H7 (cell line): ENCODE measurements at places on chromosomes 16 and 17. TPM values are rescaled to one million over a fixed set of nuclear protein-coding genes. Genes with fewer than 3 reads are reported as not detected.

GRCh38 chr16:58503166-58503862 lies 3.4 kb downstream of the NDRG4 start:
- peak; percentile 35 for DNase-seq

DNA sequence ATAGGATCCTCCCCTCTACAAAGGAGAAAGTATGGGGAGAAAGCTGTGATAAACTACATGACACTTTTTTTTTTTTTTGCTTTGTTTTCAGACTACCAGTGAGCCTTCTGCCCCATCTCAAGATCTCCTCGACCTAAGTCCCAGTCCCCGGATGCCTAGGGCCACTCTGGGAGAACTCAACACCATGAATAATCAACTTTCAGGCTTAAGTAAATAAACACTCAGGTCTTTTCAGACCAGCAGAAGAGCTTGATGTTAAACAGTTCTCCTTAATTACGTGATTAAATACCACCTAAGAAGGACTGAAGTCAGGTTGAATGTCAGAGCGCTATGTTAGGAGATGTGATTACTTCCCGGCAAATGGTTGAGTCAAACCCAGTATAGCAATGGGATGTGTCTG lies 31.4 kb downstream of the COX11 start:
- no peak for DNase-seq

DNA sequence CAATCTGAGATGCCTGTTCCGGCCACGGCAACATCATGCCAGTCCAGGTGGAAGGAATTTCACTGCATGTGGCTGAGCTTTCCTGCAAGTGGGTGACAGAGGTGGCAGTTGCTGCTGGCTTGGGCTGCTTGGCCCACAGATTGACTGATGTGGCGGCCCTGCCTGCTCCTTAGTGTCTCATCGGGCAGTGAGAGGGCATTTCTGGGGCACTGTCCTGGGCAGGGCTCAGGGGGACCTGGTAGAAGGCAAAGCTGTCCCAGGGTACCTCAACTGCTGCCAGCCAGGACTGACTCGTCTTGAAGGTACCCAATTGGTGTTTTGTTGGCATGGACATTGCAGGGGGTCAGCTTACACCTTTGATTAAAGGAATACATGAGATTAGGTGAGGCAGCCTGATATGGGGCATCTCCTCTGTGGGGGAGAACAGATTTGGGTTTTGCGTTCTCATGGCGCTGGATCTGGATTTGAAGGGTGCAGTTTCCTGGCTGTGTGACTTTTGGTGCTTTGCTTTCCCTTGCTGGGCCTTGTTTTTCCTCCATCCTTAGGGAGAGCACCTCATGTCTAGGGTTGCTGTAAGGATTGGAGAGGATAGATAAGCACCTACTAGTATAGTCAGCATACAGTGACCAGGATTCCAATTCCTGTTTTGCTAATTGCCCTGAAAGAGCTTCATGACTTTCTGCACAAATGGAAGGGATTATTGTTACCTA lies 5.4 kb downstream of the CMIP start:
- DNase-seq = no peak

DNA sequence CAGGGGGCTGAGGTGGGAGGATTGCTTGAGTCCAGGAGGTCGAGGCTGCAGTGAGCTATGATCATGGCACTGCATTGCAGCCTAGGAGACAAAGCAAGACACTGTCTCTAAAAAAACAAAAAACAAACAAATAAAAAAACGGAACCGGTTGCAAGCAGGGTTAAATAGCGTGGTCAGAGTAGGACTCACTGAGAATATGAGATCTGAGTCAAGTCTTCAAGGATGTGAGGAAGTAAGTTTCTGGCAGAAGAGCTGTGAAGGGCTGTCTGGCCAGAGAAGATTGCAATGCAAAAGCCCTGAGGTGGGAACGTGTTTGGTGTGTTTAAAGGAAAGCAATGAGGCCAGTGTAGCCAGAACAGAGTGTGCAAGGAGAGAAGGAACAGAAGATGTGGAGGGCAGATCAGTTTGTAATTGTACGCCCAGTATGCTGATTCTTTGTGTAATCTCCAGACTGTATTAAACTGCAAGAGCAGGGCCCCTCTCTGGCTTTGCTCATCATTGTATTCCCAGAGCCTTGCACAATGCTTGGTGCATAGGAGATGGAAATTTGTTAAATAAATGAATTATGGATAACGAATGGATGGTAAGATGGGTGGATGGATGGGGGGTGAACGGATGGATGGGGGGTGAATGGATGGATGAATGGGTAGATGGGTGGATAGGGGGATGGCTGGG lies 6.3 kb downstream of the G6PC1 start:
- DNase-seq = no peak

DNA sequence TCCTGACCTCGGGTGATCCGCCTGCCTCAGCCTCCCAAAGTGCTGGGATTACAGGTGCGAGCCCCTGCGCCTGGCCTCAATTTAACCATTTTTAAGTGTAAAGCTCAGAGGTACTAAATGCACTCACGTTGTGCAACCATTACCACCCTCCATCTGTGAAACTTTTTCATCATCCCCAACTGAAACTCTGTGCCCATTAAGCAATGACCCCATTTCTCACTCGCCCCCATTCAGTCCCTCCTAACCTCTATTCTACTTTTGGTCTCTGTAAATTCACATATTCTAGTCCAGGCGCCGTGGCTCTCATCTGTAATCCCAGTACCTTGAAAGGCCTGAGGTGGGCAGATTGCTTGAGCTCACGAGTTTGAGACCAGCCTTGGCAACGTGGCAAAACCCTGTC lies 8.3 kb upstream of the SPNS3 start:
- no peak for DNase-seq

PLLP gene
- total RNA-seq = 1.6 and 3.0 TPM in 2 replicates

NPIPA5 gene
- 2.3 and 2.4 TPM in 2 replicates for total RNA-seq

SPEM1 gene
- total RNA-seq = not detected in 2 replicates

- no peak for DNase-seq
Observed at GRCh38 chr16:77555791-77556190, 121.0 kb upstream of the ADAMTS18 start.

DNA sequence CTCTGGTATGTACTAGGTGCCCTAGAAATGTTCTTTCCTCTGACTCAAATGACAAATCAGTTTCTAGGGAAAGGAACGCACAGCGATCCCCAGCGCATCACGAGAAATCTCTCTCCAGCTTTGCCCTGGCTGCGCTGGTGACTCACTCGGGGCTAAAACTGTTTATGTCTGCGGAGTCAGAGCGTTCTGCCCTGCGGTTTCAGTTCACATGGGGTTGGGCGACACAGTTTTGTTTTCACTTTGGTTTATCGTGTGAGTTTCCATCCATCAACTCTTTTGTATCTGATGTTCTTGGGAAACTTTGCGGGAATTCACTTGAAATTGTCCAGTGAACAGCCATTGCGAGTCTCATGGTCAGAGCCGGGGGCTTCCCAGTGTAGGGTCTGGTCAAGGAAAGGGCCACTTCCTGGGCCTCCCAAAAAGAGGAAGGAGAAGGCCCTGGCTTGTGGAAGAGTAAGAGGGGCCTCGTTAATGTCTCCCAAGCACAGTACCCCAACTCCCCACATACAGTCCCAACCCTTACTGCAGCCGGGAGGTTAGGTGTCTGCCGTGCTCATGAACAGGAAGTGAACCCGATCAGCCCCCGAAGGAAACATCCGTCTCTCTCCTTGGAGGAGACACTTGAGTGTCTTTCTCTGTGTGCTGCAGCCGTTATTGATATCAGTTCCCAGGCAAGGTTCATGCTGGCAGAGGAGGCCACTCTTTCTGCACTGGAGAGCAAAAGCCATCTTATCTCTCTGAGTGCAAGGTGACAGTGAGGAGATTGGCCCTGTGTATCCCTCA lies 643.2 kb downstream of the WWOX start:
- no peak for DNase-seq

GRCh38 chr16:28538733-28539596 lies at the start of gene NUPR1:
Gene NUPR1 (minus strand): TSS chr16:28538974. CDS start chr16:28538907, 67 bp downstream.
- peak; percentile 52 for DNase-seq

HIC1 gene
- 0.03 and 0.63 TPM in 2 replicates for total RNA-seq
